IMR-90 (cell line): ENCODE measurements at places on chromosomes 4 and X. TPM values are rescaled to one million over a fixed set of nuclear protein-coding genes. Genes with fewer than 3 reads are reported as not detected.

SPANXC gene
- total RNA-seq = not detected in 2 replicates

DNA sequence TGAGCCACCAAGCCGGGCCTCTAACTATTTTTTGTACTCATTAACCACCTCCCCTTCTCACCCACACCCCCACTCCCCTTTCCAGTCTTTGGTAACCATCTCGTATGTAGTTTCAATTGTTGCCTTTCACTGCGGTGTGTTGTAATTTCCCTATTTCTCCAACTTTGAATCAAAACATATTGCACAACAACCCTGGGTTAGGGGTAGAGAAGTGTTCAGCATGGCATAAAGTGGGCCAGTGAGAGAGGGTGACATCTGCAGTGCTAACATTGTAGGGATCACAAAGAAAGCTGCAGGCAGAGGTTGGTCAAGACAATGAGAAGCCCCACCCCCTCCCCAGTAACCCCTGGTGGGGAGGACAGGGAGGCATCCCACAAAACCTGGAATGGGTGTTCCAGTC is 92.7 kb downstream of the SPATA18 start:
- no peak overlapping the region for H3K27ac ChIP-seq
- H3K36me3 ChIP-seq = no peaks in the 10 kb centered on the region
- no peaks in the 10 kb centered on the region for H3K4me1 ChIP-seq
- DNase-seq = no peak

- H3K27me3 ChIP-seq = no peaks in the 10 kb centered on the region
- DNase-seq = peak; percentile 74
- no peak overlapping the region for H3K4me3 ChIP-seq
- H3K36me3 ChIP-seq = no peaks in the 10 kb centered on the region
Observed at GRCh38 chr4:26062215-26062614, 148.2 kb downstream of the SMIM20 start.

- peak overlapping the region; percentile 26 for H3K4me3 ChIP-seq
- H3K27ac ChIP-seq = peak overlapping the region; percentile 47
- peaks cover 4% of the 10 kb centered on the region; the same call in 1 of the 2 replicates for H3K4me1 ChIP-seq
- H3K36me3 ChIP-seq = no peaks in the 10 kb centered on the region
Observed at GRCh38 chr4:159227984-159228383, 125.1 kb downstream of the RAPGEF2 start.

- no peaks in the 10 kb centered on the region; the same call in 1 of the 2 replicates for H3K27me3 ChIP-seq
- no peak for DNase-seq
- no peak overlapping the region for H3K27ac ChIP-seq
- peaks cover 7% of the 10 kb centered on the region for H3K4me1 ChIP-seq
- H3K4me3 ChIP-seq = no peak overlapping the region
Observed at GRCh38 chr4:15375667-15376066, 52.2 kb upstream of the C1QTNF7 start.

DNA sequence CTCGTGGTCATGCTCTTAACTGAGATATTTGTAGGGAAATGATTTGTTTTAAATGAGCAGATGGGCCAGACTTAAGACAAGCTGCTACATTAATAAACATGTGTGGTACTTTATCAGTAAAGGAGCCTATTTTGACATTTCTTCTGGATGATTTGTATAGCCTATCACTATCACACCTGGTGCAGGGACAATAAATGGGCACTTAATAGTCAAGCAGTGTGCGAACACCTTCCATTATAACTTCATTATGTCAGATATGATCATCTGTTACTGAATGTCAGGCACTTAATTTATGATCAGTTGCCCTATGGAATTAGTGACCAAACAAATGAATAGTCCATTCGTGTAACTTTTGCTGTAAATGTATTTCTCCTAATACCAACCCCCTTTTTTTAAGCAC is 628.8 kb downstream of the ADGRL3 start:
- no peaks in the 10 kb centered on the region for H3K36me3 ChIP-seq
- no peak overlapping the region for H3K4me3 ChIP-seq
- no peaks in the 10 kb centered on the region for H3K27me3 ChIP-seq
- H3K4me1 ChIP-seq = no peaks in the 10 kb centered on the region

DNA sequence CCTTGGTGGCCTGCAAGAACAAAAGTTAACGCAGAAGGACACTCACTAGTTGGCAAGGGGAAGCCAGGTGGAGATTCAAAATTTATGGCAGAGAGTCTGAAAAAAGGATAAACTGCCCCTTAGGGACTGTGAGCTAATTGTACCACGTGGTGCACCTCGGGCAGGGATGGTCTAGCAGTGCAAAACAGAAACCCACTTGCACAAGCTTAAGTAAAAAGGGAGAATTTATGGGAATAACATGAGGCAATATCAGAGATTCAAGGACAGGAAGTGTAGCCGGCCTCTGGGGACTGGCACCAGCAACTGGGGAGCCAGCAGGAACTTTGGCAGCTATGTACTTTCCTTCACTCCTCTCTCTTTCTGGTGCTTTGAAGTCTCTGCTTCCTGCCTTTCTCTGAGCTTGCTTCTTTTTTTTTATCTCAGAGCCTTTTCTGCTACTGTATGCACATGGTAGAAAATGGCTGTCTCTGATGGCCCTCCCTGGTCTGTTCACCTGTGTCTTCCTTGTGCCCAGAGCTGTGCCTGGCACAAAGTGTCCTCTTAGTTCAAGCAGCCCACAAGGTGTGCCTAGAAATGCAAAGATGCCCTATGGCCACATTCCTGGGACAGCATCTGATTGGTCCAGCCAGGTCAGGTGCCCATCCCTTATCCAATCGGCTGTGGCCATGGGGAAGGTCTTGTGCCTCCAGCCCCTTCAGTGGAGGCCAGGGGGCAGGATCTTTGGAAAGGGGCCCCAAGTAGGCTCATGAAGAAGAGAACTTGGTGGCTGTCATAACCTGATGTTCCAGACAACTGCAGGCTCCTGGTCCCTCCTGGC is 114.8 kb upstream of the ATP6AP2 start:
- no peak overlapping the region for H3K4me3 ChIP-seq
- no peak overlapping the region for H3K27ac ChIP-seq
- no peaks in the 10 kb centered on the region for H3K4me1 ChIP-seq
- H3K36me3 ChIP-seq = no peaks in the 10 kb centered on the region

- no peaks in the 10 kb centered on the region for H3K4me1 ChIP-seq
- peak; percentile 68 for DNase-seq
- no peak overlapping the region for H3K27ac ChIP-seq
- H3K27me3 ChIP-seq = no peaks in the 10 kb centered on the region; the same call in 1 of the 2 replicates
Observed at GRCh38 chr4:109067508-109068235, 234.8 kb downstream of the COL25A1 start.

DNA sequence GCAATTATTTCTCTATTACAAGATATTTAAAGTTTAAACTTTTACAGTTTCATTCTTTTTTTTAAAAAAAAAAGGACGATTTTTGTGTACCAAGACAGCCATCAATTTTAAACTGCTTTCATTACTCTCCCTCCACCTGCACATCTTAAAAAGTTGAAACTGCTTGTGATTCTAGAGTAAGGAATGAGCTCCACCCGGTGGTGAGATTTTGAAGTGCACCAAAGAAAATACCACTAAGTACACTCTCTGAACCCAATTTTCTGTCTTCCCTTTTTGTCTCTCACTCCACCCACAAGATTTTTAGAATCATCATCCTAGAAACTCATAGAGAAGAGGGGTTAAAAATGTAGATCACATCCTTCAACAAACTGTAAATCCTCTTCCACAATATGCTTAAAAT is 91.3 kb upstream of the WDR44 start:
- peaks cover 7% of the 10 kb centered on the region; the same call in 1 of the 2 replicates for H3K27me3 ChIP-seq
- H3K36me3 ChIP-seq = no peaks in the 10 kb centered on the region
- no peak overlapping the region for H3K4me3 ChIP-seq
- H3K27ac ChIP-seq = no peak overlapping the region
- peaks cover 1% of the 10 kb centered on the region; the same call in 1 of the 2 replicates for H3K4me1 ChIP-seq

GRCh38 chr4:3720466-3720865 is 45.7 kb upstream of the ADRA2C start:
- no peak overlapping the region for H3K27ac ChIP-seq
- H3K4me3 ChIP-seq = no peak overlapping the region

NWD2 gene
- total RNA-seq = not detected in 2 replicates

ATP1B4 gene
- total RNA-seq = not detected in 2 replicates

PAGE2B gene
- total RNA-seq = not detected in 2 replicates

GRCh38 chr4:149055624-149056023 is 613.4 kb upstream of the NR3C2 start:
- no peak overlapping the region for H3K4me3 ChIP-seq
- no peak overlapping the region for H3K27ac ChIP-seq
- no peaks in the 10 kb centered on the region for H3K36me3 ChIP-seq
- DNase-seq = no peak
- H3K27me3 ChIP-seq = no peaks in the 10 kb centered on the region
- H3K4me1 ChIP-seq = no peaks in the 10 kb centered on the region

GRCh38 chrX:44155126-44155525 is 181.9 kb upstream of the NDP start:
- H3K36me3 ChIP-seq = no peaks in the 10 kb centered on the region
- no peak overlapping the region for H3K27ac ChIP-seq
- H3K4me1 ChIP-seq = no peaks in the 10 kb centered on the region
- H3K27me3 ChIP-seq = peaks cover 8% of the 10 kb centered on the region
- no peak for DNase-seq

KLHL4 gene
- total RNA-seq = 1.4 and 1.7 TPM in 2 replicates

PHKA1 gene
- 3.3 and 4.5 TPM in 2 replicates for total RNA-seq

DNA sequence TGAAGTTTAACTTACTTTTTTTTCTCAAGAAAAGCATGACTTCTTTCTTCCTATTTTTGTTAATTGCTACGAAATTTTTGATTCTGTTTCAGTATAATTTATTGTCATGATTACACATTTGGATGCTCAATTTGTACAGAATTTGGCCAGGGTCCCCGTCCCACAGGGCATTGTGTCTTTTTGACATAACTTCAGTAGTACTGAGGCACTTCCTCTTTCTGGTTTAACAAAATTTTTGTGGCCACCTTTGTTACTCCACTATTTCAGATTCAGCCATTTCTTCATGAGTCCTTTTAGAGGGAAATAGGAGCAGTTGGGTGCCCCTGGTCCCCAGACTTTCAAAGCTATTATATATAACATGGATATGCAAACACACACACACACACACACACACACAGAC is 1248.7 kb downstream of the PCDH7 start:
- no peaks in the 10 kb centered on the region for H3K27me3 ChIP-seq
- DNase-seq = no peak
- H3K4me1 ChIP-seq = no peaks in the 10 kb centered on the region
- H3K36me3 ChIP-seq = no peaks in the 10 kb centered on the region

DNA sequence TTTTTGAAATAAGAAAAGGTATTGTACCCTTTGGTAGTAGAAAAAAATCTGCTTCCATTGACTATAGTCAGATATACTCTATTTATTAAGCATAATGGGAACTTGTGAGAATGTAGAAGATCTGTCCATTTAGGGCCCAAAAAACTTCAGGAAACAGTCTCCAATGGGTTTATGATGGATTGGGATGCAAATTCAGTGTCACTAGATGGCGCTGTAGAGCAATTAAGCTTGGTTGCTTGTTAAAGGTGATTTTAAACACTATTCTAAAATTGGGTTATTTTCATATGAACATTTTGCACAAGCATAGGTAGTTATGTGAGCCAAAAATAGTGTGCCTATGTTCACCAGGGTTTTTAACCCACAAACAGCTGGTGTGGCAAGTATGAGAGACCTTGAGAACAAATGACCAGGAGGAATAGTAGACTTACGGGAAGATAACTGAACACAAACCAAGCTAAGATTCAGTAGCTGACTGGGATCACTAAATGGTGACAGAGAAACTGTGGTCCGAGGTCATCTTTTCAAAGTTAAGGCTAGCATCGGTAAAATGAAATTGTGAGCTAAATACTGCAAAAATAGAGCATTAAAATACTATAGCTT is 80.3 kb upstream of the LSM6 start:
- no peaks in the 10 kb centered on the region for H3K4me1 ChIP-seq
- peak; percentile 65 for DNase-seq
- peaks cover 6% of the 10 kb centered on the region for H3K27me3 ChIP-seq
- H3K4me3 ChIP-seq = no peak overlapping the region
- no peak overlapping the region for H3K27ac ChIP-seq
- H3K36me3 ChIP-seq = no peaks in the 10 kb centered on the region

GRCh38 chrX:150958177-150958576 is 25.0 kb upstream of the HMGB3 start:
- no peaks in the 10 kb centered on the region for H3K27me3 ChIP-seq
- H3K4me3 ChIP-seq = no peak overlapping the region
- DNase-seq = no peak
- H3K36me3 ChIP-seq = no peaks in the 10 kb centered on the region
- no peaks in the 10 kb centered on the region for H3K4me1 ChIP-seq

GYPA gene
- total RNA-seq = not detected in 2 replicates

DNA sequence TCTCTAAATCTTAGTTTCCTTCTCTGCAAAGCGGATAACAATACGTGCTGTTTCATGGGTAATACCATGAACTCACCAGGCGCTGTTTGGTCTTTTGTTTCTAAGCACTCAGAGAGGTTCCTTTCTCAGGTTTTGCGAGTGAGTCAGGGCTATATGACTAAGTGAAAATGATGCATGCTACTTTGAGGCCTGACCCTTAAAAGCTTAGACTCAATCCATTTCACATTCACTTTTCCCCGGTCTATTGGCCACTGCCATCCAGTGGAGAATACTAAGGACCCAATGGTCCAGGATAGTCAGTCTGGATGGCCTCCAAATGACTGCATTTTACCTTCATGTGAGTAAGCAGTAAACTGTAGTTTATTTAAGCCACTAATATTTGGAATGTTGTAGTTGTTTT is 400.8 kb upstream of the SLIT2 start:
- no peak overlapping the region for H3K4me3 ChIP-seq
- no peaks in the 10 kb centered on the region for H3K36me3 ChIP-seq
- no peaks in the 10 kb centered on the region; the same call in 1 of the 2 replicates for H3K27me3 ChIP-seq
- H3K27ac ChIP-seq = no peak overlapping the region
- peak; percentile 93 for DNase-seq
- H3K4me1 ChIP-seq = no peaks in the 10 kb centered on the region

DNA sequence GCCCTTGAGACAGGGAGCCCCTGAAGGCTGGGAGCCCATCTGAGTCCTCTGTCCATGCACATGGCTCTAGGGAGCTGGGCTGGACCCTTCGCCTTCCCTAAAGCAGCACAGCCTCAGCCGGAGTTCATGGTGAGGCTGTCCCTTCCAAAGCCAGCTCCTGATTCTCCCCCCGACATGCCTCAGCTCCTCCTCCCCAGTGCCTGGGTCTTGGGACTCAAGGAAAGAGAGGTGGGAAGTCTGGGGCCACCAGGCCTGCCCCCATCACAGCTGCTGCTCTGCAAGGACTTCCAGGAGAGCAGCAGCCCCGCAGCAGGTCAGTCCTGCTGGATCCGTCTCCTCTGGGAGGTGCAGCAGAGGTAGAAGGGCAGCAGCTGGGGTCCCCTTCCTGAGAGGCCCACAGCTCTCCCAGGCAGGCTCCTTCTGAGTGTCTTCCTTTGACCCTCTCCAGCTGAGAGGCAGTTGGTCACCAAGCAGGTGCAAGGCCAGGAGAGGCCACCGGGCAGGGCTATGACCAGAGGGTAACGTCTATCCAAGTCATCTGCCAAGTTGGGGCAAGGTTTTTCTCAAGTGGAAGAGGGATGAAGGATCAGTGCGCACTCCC is 90.5 kb downstream of the ADRA2C start:
- no peak overlapping the region for H3K27ac ChIP-seq
- H3K4me3 ChIP-seq = no peak overlapping the region
- H3K36me3 ChIP-seq = no peaks in the 10 kb centered on the region
- peaks cover 57% of the 10 kb centered on the region for H3K27me3 ChIP-seq

- H3K4me3 ChIP-seq = no peak overlapping the region
- no peak overlapping the region for H3K27ac ChIP-seq
- H3K27me3 ChIP-seq = no peaks in the 10 kb centered on the region
- no peaks in the 10 kb centered on the region for H3K4me1 ChIP-seq
Observed at GRCh38 chr4:39480902-39481695, 22.2 kb downstream of the LIAS start.
